ENCODE measurements at places on chromosomes 5 and 9. TPM values are rescaled to one million over a fixed set of nuclear protein-coding genes. Genes with fewer than 3 reads are reported as not detected.

GRCh38 chr5:158856291-158856690 lies 243.4 kb downstream of the EBF1 start:
- DNase-seq, result no peak

DNA sequence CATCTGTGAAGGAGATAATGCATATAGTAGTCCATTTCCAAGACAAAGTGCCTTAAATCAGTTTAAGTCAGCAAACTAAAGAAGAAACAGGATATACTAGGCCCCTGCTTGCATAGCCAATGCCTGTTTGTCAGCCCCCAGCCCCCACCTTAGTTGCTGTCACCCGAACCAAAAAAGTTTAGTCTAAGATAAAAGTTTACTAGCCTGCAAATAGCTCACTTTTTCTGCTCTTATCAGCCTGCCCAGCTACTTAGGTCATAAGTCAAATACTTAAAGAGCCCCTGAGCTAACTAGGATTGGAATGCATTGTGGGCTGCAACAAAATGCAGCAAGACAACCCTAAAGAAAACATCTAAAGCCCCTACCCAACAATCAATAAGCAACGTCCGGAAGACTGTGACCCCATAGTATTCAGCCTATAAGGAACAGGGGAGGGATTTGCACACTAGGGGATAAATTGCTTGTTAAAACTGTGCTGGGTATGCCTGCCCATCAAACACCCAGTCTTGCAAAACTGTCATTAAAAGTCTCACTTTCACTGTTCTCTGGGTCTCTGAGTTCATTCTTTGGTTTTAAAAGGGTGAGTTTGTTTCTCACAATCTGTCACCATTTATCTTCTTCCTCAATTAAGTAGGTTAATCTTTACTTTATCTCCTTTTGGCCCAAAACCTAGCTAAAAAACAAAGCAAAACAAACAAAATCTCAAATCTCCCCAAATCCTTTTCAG lies 92.4 kb upstream of the CEP78 start:
- DNase-seq, result no peak

DNA sequence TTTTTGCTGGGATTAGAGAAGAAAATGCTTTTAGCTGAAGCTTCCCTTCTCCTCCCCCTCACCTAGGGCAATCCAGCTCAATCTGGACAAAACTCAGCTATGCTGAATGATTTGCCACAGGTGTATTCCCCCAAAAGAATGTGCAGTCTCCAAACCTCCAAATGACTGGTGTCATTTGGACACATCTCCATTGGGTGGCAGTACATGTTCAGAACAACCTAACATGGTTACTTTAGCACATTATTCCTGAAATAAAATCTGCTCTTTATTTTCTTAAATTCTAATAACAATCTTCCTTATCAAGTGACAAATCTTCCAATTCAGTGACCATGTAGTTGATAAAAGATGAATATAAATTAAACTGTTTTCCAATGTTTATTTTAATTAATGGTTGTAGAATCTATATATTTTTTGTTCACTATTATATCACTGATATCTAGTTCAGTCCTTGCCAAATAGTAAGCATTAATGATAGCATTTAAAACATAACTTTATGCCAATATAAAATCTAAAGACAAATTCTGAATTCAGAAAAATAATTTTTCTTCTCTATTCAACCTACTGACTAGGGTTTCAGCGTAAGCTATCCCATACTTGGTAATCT lies 61.3 kb upstream of the MOCS2 start:
- peak; percentile 4 for DNase-seq

DNA sequence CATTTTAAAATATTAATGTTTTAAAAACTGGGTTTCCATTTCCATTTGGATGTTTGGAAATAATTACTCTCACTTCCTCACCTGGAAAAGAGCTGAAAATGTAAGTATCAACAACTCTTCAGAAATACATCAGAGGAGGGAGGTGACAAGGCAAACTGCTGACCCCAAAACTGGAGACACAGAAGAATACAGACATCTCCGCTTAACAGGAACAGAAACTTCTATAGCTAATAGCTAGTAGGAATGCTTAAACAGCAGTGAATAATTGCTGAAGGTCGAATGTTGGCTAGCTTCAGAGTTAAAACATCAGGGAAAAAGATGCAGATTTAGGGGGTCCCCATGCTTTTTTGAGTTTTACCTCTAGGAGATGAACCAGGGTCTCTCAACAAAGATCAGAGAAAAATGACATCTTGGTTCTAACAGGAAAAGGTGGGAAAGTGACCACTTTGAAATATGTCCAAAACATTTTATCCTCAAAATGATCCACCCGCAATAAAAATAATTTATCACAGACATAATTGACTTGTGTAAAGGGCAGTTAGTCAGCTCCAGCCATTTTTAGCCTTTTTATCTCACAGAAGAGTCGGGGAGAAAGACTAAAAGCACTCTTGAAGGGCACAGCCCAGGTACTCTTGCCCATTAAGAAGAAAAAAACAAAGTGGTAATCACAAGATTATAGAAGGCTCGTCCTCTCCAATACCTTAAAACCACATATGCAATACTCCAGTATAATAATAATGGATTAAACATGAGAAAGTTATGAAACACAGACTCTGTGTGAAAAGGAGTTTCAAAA lies 1474.9 kb downstream of the EFNA5 start:
- DNase-seq, result no peak

- DNase-seq, result no peak
Observed at GRCh38 chr5:19314840-19315239, 673.2 kb downstream of the CDH18 start.

GRCh38 chr5:142783601-142784341 lies 13.6 kb downstream of the ARHGAP26 start:
- DNase-seq, result no peak

DNA sequence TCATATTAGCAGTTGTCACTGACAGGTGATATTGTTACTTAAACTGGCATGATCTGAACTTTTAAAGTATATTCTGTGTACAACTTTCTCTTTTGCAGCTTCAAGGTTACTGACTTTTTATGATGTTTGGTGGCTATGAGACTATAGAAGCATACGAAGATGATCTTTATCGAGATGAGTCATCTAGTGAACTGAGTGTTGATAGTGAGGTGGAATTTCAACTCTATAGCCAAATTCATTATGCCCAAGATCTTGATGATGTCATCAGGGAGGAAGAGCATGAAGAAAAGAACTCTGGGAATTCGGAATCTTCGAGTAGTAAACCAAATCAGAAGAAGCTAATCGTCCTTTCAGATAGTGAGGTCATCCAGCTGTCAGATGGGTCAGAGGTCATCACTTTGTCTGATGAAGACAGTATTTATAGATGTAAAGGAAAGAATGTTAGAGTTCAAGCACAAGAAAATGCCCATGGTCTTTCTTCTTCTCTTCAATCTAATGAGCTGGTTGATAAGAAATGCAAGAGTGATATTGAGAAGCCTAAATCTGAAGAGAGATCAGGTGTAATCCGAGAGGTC lies 5.9 kb downstream of the ZCCHC7 start:
- DNase-seq, result no peak

DNA sequence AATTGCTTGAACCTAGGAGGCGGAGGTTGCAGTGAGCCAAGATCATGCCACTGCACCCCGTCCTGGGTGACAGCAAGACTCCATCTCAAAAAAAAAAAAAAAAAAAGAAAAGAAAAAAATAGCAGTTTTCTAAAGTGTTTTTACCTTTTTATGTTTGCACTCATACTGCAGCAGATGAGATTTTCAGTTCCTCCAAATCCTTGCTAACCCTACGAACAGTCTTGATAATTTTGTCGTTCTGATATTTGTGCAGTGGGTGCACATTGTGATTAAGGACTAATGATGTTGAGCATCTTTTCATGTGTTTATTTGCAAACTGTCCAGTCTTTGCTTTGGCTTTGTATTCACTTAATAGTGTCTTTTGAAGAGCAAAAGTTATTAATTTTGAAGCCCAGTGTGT lies 42.9 kb downstream of the ZCCHC7 start:
- no peak for DNase-seq

GRCh38 chr5:93911609-93912008 lies 170.2 kb upstream of the POU5F2 start:
- DNase-seq, result no peak

DNA sequence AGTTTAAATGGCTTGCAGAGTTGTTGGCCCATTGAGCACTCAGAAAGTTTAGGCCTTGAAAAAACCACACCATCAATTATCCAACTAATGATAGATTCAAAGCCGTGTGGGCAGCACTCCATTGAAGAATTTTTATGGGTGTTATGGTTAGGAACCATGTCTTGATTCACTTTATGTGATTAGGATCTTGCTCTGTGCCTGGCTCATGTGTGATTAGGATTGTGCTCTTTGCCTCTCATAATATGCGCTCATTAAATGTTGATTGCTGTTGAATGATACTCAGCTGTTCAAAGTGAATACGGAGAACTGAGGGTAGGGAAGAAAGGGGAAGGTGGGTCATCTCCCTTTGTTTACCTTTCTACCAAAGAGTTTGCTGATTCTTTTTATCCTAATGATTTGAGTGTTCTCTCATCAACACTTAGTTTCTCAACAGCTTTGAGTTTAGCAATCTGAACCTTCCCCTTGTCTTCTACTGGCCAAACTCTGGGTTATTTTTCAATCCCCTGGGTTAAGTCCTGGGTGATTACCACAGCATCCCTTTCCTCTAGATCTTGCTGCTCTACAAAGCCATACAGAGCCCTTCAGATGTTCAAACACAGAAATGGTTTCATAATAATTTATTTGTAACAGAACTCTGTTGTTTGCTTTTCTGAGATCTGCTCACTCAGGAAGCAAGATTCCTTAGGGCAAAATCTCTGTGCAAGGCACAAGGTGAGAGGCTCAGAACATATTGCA lies 668.8 kb upstream of the RGMB start:
- no peak for DNase-seq

DNA sequence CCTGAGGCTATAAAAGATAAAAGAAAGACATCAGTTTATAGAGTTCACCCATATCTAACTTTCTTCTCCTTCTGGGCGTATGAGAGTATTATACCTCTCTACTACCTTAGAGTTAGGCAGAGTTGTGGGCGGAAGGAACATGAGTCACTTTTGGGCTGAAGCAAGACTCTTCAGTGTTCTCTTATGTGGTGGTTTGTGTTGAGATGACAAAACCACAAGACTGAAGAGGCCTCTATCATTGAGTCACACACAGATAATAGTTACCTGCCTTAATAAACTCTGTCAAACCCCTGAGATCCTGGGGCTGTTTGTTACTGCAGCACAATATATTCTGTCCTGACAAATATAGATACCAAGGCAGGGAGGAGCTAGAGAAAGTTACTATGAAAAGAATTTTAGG lies 184.2 kb downstream of the EFNA5 start:
- no peak for DNase-seq

GRCh38 chr9:35254237-35254636 lies 92.4 kb downstream of the UNC13B start:
- DNase-seq, result no peak

DNA sequence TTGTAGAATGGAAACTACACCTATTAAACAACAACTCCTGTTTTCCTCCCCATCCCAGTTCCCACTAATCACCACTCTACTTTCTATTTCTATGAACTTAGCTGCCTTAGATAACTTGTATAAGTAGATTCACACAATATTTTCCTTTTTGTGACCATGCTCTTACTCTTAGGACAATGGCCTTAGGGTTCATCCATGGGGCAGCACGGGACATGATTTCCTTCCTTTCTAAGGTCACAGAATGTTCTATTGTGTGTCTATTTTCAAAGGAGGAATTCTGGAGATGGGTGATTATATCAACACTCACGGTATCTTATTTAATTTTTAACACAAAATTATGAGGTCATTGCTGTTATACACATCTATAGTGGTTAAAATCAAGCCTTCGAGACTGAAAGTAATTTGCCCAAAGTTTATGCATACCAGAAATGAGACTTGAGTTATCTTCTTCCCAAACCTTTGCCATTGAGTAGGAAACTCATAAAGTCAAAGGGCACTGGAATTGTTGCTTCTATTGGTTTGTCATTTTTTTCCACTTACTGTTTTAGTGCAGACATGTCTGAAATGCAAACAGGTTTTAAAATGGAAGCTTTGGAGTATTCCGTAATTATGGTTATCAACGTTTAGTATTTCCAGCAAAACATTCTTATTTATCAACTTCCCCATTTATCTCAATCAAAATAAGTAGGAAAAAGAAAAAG lies 23.6 kb downstream of the CTSL start:
- DNase-seq, result no peak

- DNase-seq, result no peak
Observed at GRCh38 chr9:14294659-14295058, 19.3 kb downstream of the NFIB start.

DNA sequence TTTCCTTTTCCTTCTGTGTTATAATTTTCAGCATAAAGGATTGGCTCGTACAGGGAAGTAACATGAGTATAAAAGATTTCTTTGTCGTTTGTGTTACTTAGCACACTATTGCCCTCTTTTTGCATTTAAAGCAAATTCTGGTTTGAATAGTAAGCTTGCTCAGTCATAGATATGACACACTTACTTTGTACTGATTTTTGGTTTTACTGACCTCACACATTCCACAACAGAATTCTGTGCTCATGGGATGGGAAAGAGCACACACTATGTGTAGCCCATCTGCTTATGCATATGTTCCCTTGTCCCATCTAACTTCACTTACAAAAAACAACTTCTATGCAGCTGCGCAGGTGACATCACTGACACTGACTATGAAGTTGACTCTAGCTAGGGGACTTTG lies 111.9 kb upstream of the MTAP start:
- no peak for DNase-seq

WNT8A gene
- not detected for total RNA-seq

PCDHGA10 gene
- 18.4 TPM for total RNA-seq

CBY3 gene
- total RNA-seq, result not detected

PCDHA3 gene
- 0.32 TPM for total RNA-seq

CATSPER3 gene
- 0.54 TPM for total RNA-seq

RASGRF2 gene
- total RNA-seq, result 0.14 TPM

C5orf15 gene
- total RNA-seq, result 38.4 TPM

PPP3R2 gene
- not detected for total RNA-seq

All from neural crest cell (in vitro differentiated cells).